ENCODE measurements at places on chromosomes 3 and 15.

GRCh38 chr3:105958237-105959000 lies 89.6 kb upstream of the CBLB start:
- no peak for DNase-seq

DNA sequence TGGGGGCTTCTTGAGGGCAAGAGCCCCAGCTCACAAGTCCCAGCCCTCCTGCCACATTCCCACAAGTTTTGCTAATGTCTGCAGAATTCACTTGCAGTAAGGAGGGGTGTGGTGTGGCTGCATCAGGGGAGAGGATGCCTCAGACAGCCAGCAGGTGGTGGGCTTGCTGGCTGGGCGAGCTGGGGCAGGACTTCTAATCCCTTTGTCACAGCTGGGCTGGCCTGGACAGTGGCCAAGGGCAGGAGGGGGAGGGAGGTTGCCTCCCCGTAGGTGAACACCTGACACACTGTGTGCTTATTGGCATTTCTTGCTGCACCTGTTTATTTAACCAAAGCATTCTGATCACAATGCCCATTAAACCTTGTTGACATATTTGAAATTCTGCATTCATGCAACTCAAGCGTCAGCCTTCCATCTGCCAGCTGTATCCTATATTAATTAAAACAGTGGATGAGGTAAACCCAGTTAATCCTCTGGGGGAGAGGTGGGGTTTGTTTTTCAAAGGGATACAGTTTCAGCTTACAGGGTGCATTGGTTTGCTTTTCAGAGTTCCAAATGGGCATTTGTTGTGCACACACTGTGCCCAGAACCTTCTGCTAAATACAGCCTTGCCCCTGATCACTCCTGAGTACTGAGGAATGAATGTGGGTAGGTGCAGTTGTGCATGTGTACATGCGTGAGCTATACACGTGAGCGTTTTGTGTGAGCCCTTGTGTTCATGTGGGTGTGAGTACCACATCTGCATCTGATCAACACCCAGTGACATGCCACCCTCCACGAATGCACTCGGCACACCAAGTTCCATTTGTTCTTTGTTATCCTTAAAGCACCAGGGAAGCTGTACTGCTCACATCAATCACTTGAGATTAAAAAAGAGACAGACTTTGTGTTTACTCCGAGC lies 268.7 kb downstream of the XXYLT1 start:
- peak; percentile 99 for DNase-seq

GRCh38 chr3:21893242-21893641 lies 142.2 kb upstream of the ZNF385D start:
- DNase-seq = no peak

DNA sequence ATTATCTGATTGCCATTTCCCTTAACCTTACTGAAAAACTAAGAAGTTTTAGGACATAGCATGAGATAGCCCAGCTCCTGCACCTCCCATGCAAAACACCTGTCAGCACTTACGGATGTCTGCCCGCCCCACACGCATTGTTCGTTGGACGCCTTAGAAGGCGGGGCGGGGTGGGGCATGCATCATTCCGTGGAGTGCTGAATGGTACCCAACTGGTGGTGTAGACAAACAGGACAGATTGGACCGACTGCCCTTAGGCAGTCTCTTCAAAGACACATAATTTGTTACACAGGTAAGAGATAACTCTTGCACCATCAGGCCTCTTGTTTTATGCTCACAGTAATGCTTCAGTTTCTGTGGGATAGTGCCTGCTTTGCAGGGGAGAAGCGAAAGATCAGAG lies 93.8 kb downstream of the SMAD6 start:
- peak; percentile 3 for DNase-seq

- DNase-seq = no peak
Measured at GRCh38 chr15:82802497-82802896, 3.4 kb downstream of the FSD2 start.

DNA sequence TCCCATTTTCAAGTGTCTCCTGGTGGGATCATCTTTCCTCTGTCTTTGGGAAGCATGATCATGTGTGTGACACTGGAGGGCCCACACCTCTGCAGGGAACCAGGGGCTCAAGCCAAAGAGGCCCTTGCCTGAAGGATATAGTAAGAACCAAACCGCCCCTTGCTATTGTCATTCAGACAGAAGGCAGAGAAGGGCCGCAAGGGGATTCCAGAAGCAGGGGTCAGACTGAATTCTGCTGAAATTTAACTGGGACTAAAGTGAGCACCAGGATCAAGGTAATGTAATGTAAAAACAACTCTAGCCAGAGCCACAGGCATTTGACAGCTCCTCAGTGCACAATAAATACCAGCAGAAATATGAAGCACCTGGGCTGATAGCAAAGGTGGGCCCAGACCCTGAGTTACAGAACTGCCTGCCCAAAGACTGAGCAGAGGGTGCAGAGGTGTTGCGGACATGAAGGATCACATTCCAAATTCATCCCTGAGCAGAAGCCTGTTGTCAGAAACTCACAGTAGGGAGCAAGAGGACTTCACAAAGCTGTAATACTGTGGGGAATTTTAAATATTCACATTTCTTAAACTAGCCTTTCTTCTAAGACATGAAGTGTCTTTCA lies 46.0 kb upstream of the RASGRF1 start:
- no peak for DNase-seq

GRCh38 chr15:78049691-78050440 lies 27.6 kb downstream of the TBC1D2B start:
- DNase-seq = no peak

DNA sequence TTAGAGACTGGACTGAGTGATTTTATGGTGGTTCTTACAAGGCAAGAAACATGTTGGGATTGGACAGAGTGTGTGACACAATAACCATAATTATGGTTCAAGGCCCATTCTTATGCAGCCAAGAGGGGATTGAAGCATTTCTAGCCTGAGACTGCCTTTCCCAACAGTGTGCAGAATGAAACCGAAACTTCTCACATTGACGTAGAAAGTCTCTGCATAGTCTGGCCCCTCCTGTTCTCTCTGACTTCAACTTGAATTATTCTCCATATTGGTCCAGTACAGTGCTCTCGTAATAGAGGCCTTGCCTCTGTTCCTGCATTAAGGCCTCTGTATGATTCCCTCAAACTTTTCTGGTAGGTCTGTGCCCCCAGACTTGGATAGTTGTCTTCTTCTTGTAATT lies 138.3 kb downstream of the DIPK2A start:
- DNase-seq = no peak
